ENCODE measurements at places on chromosomes 2 and 18.

DNA sequence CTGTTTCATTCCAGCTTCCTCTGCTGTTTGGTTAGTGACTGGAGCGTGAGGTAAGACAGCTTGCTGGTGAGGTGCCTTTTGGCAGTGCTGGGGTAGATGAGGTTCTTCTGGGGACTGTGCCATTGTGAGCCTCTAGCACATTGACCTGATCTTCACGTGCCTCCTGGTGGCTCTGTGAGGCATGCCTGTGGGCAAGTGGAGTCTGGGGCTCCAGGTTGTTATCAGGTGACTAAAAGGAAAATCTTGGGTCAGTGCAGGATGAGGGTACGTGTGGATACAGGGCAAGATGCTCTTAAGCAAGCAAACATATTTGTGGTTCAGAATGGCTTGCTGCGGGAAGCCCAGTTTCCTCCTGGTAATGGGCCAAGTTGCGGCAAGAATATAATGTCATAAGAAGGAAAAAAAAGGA, 75.4 kb downstream of the FHOD3 start:
- no peak for DNase-seq

DNA sequence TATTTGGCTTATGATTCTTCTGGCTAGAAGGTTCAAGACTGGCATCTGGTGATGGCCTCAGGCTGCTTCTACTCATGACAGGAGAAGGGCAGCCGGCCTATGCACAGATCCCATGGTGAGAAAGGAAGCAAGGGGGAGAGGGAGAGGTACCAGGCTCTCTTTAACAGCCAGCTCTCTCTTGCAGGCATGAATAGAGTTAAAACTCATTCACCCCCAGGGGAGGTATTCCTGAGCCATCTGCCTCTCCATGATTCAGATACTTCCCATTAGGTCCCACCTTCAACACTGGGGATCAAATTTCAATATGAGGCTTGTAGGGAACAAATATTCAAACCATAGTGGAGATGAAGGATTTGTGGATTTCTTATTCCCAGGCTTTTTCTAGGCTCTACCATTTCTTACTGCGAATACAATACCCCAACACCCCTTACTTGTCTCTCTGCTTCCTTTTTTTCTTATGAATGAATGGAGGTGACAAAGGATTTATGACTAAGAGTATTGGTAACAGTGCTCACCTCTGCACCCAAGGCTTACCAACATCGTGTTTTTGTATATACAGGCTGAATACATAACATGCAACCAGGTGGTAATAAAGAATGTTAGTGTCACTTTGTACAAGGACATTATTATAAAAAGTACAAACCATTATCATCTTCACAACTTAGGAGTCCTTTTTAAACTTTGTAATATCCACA, 454.6 kb upstream of the TRIB2 start:
- no peak for DNase-seq

DNA sequence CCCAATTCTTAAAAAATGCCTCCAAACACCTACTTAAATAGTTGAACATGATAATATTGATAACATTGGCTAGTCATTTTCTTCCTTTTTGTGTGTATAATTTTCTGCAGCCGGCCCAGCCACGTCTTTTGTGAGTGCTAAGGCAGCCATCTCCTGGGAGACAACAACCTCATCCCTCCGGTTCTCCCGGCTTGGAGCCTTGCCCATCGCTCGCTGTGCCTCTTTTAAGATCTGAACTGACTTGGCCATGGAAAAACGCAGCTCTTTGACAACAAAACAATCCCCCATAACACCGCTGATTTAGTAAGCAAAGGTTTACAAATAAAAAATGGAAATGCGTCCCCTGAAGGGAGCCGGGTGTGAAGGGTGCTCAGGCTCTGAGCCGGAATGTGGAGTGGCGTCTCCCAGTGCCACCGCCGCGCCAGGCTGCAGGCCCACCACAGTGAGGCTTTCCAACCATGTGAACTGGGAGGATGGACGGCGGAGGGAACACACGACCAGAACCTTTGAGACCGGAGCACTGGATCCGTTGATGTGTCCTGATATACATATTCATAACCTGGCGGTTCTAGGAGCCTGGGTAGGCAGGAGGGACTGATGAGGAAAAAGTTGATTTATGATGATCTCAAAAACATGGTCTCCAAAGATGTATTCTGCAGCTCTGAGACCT, 87.4 kb downstream of the SMIM21 start:
- DNase-seq: no peak

GRCh38 chr2:100546469-100546868, 16.3 kb upstream of the PDCL3 start:
- no peak for DNase-seq

DNA sequence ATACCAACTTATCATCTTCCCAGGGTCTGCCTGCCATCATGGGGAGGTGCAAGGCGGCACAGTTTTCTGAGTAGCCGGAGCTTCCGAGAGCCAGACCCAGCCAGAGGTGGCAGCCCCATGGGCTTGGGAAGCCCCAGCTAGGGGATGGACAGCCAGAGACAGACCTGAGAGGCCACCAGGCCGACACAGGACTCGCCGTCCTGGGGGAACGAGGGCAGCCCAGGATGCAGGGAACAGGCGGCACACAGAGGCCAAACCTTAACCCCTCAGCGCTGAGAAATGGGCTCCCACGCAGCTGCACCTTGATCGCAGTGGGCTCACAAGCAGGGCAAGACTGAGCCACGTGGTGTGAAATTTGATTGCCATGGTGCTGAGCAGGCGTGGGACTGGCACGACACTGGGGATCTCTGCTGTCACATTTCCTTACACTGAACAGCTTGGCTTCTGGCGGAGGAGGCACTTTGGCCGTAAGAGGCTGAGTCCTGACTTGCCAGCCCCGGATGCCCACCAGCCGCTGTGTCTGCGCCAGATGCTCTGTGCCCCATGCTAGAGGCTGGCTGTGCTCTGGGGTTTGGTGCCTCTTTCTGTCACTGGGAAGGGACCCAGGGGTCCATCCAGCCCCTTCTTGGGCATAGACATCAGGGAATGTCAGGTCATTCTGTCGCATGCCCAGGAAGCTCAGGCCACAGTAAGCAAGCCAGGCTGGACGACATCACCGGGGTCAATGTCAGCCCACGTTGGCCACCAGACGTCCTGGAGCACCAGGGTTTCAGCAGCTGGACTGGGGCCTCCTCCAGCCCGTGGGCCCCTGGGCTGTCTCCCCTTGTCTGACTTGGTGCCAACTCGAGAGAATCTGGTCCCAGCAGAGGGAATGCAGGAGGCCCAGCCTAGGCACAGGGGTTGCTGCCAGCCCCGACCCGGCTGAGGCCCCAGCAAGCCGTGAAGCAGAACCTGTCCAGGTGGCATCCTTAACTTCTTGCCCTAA, 312.1 kb upstream of the MYT1L start:
- DNase-seq: no peak

- DNase-seq: no peak
These were observed 222.7 kb downstream of the CDH2 start for GRCh38 chr18:27954226-27954625.

GRCh38 chr2:95041824-95042442, 16.4 kb downstream of the MAL start:
- DNase-seq: no peak

- no peak for DNase-seq
These were observed 106.4 kb downstream of the POLR1A start for GRCh38 chr2:85999061-85999831.

DNA sequence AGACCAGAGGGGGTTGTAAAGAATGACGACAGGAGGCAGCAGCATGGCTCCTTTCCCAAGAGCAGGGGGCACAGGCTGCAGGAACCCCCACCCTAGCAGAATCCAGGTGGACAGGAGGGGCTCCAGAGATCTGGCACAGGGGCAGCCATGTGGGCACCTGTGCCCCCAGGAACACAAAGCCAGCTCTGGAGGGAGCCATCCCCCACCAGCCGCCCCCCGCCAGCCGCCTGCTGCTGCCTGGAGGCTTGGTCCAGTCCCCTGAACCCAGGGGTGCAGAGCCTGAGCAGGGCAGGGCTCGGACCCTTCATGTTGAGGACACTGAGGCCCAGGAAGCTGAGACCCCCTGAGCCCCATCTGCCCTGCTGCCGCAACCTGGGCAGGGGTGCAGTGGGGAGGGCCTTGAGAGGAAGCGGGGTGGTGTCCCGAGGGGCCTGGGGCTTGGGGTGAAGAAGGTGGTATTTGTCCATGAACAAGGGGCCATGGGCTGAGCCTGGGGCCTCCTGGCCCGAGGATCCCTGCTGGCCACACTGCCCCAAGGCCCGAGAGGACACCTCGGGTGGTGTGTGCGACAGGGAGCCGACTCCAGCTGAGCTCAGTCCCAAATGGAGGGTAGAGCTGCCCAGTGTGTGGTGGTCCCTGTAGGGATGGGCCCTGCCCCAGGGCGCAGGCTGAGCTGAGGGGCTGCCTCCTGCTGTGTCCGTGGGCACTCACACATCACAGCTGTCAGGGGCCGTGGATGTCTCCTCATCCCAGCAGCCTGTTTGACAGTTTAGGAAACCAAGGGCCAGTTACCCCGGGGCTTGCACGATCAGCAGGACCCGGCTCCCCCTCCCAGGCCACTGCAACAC, 39.8 kb upstream of the SNED1 start:
- DNase-seq: no peak

DNA sequence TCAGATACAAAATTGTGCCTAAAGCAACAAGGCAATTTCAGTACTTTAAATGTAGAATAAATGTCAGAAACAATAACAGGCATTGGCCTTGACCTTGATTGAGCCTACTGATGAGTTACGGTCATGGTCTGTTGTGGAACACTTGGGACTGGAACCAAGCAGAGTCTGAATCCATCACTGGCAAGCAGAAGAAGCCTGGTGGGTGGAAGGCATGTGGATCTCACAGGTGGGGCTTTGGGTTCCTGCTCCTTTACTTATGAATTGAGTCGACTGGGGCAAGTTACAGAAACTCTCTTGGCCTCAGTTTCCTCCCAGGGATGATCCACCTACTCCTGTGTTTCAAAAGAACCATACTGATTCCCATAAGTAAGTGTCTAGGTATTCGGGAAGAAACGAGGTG, 102.3 kb downstream of the KCNF1 start:
- DNase-seq: no peak

DNA sequence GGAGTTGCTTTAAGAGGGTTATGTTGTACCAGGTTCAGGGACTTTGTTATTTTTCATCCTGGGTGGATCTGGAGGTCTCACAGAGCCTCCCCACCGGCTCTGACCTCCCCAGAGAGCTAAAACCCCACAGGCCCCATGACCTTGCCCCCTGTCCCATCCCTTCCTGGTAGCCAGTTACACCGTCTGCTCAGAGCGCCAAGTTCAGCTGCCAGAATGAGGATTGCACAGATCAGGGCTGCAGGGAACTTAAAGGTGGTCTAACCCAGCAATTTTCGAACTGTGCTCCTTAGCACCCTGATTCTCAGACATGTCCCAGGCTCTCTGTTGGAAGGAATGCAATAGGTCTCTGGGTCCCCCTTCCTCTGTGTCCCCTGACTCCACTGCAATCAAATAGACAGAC, 32.1 kb downstream of the ATOH8 start:
- no peak for DNase-seq
